Effector memory CD8-positive, alpha-beta T cell (primary cell): ENCODE measurements at places on chromosomes 3 and 15.

GRCh38 chr15:68787609-68788263 is 33.0 kb downstream of the ANP32A start:
- no peak for DNase-seq
- peak overlapping the region; percentile 44 for H3K27ac ChIP-seq
- no peaks in the 10 kb centered on the region for H3K27me3 ChIP-seq
- H3K36me3 ChIP-seq = peaks cover 56% of the 10 kb centered on the region
- peaks cover 42% of the 10 kb centered on the region for H3K4me1 ChIP-seq

DNA sequence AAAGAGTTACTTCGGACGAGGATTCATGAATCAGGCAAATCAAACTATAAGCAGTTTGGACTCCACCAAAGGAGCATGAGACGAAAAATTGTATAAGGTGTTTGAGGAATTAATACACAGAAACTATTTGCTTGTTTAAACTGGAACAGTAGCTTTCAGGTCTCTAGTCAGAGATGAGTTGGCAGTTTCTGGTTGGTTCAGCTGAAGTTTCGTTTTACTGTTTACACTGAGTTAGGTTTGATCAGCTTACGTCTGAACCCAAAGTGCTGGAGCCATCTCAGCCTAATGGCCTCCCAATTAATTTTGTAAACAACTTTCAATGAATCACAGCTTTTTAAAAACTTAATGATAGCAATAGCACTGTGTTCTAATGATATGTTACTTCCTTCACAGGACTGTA is 703.7 kb downstream of the NLGN1 start:
- DNase-seq = no peak
- H3K36me3 ChIP-seq = peaks cover 2% of the 10 kb centered on the region
- H3K27me3 ChIP-seq = no peaks in the 10 kb centered on the region
- no peak overlapping the region for H3K27ac ChIP-seq
- no peaks in the 10 kb centered on the region for H3K4me1 ChIP-seq

GRCh38 chr3:31027914-31028313 is 133.5 kb upstream of the GADL1 start:
- H3K27me3 ChIP-seq = no peaks in the 10 kb centered on the region
- no peak for DNase-seq

DNA sequence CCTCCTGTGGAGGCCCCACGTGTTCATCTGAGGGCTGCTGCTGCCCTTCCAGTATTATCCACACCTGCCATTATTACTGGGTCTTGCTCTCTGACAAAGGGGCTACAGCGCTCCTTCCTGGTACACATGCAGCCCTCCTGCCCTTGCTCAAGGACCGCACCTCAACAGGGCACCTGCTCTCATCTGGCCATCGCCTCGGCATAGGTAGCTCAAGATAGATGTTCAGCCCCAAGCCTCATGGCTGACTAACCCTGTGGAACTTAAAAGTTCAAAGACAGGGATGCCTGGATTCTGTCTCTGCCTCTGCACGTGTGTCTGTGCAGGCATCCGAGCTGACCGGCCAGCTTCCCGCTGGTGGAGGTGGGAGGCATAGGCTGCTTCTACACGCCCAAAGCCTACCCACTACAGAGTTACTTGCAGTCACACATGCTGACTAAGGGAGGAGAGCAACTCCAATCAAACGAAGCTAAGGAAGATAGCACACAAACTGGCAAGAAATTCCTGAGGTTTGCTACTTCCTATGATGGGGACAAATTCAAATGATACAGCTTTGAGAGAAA is 152.5 kb upstream of the ATP10A start:
- no peaks in the 10 kb centered on the region for H3K27me3 ChIP-seq
- DNase-seq = no peak
- H3K27ac ChIP-seq = no peak overlapping the region
- no peaks in the 10 kb centered on the region for H3K4me1 ChIP-seq
- H3K4me3 ChIP-seq = no peak overlapping the region
- no peaks in the 10 kb centered on the region for H3K36me3 ChIP-seq

- no peaks in the 10 kb centered on the region for H3K36me3 ChIP-seq
- H3K4me1 ChIP-seq = no peaks in the 10 kb centered on the region
- DNase-seq = no peak
These were observed 307.6 kb downstream of the GAP43 start for GRCh38 chr3:115930922-115931321.
